ENCODE measurements at places on chromosomes 4 and X. TPM values are rescaled to one million over a fixed set of nuclear protein-coding genes. Genes with fewer than 3 reads are reported as not detected.

Gene NKX1-1
- total RNA-seq: not detected

DNA sequence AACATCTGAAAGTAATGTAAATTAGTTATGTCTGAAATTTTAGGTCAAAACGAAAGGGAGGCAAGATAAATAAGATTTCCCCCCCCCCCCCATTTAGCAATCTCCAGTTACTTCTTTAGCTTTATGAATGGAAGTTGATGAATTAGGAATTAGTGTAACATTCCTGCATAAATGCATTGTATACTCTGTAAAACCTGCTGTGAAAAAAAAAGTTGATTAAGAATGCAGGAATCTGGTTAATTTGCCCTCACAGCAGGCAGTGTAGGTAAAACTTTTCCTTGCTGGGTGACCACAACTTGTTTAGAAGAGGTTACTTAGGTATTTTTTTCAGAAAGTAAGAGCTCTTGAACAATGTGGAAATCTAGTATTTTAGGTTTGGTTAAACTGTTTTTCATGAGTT, 15.3 kb downstream of the LARP7 start:
- DNase-seq: no peak

Gene LRCH2
- total RNA-seq: 2.0 TPM

DNA sequence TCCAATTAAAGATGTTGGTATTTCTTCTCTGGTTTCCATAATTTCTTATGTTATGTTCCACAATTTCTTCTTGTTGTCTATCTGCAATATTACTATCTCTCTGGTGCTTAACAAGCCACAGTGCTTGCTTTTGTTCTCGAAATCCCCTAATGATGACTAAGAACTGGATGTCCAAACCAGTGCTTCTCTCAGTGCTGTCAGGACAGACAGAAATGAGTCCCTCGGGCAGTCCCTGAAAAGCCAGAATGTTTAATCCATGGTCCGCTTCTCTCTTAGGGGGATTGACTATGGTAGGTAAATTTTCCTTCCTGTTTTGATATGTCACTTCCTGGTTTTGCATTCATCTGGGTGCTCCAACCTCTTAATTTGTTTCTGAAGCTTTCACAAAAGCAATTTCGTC, 321.6 kb upstream of the PCDH10 start:
- DNase-seq: no peak

GRCh38 chr4:8906668-8906970, 35.0 kb upstream of the HMX1 start:
- peak; percentile 17 for DNase-seq

GRCh38 chrX:9749146-9749692, 16.4 kb downstream of the GPR143 start:
- no peak for DNase-seq

Gene GPR173
- 1.6 TPM for total RNA-seq

GRCh38 chr4:23438764-23439163, 451.1 kb downstream of the PPARGC1A start:
- DNase-seq: no peak

DNA sequence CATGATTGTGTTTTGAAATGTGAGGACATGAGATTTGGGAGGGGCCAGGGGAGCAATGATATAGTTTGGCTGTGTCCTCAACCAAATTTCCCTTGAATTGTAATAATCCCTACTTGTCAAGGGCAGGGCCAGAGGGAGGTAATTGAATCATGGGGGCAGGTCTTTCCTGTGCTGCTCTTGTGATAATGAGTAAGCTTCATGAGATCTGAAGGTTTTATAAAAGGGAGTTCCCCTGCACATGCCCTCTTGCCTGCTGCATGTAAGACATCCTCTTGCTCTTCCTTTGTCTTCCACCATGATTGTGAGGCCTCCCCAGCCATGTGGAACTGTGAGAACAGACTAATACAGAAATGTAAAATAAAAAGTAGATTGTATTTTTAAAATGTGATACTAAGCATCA, 1294.9 kb downstream of the ADGRL3 start:
- no peak for DNase-seq

Gene GYPB
- total RNA-seq: not detected

GRCh38 chrX:152917656-152918579, 20.1 kb downstream of the ZNF185 start:
- no peak for DNase-seq

- no peak for DNase-seq
These were observed 180.5 kb downstream of the ADAMTS3 start for GRCh38 chr4:72388521-72388920.

DNA sequence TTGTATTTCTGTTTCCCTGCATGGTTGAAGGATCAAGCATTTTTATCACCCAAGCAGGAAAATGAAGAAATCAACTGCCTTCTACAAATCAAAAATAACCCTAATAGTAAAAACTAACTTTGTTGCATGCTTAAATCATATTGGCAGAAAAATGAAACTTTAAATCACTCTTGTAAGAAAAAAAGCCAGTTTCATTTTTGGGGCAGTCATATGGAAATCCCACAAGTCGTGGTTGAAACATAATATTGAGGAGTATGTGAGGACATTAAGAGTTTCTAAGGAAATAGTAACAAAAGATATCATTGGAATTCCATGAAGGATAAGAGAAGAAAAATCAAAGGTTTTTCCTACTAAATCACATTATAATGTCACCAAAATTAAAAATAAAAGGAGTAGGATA, 8.4 kb downstream of the TEC start:
- no peak for DNase-seq

Gene ITGB1BP2
- total RNA-seq: not detected

Gene IQCM
- total RNA-seq: not detected

Gene NKX6-1
- not detected for total RNA-seq

DNA sequence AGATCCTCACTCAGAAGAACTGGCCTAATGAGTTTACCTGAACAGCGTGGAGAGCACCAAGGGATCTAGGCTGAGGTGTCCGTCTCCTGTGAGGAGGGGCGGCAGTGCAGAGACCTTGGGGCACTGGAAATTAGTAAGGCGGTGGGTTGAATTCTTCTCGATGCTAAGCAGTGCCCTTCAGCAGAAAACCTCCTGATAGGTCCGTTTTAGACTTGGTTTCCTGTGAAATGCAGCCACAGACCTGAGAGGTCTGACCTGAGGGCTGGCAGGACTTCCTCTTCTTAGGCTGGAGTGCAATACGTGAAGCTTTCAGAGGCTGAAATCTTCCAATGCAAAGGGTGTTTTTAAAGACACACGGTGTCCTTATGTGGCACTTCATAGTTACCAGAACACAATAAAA, at the start of gene CLNK:
TSS of gene CLNK (minus strand) at position 138 of the 400 bp plus-strand sequence. CDS start 16,899 bp downstream, outside the sequence.
- DNase-seq: no peak

Gene MAGEE2
- total RNA-seq: not detected

DNA sequence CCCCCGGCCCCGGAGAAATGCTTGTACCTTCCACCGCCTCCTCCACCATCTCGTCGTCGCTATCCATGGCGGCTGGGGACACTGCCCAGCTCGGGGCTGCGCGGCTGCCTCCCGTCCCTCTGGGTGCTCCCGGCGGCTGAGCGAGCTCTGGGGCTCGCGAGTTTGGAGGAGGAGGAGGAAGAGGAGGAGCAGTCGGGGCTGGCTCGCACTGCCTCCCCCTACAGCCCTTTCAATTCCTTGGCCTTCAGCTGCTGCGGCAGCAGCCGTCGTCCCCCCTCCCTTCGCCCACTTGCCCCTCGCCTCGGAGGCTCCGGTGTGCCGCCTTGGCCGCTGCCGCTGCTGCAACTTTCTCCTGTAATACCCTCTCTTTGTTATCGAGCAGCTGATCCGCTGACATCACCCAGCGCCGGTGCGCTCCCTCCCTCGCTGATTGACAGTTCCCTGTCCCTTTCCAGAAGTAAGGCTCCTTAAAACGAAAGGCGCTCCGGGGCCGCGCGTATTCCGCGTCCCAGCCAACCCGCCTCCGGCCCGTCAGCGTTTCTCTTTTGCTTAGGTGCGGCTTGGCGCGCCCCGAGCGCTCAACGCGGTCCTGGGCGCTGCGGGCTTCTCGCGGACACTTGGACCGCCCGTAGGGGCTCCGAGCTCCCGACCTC, at the start of gene SETD7:
TSS of gene SETD7 (minus strand) at position 149 of the 653 bp plus-strand sequence. CDS start at position 67, 82 bp downstream.
- peak; percentile 79 for DNase-seq

GRCh38 chr4:2595952-2596552, 59.6 kb downstream of the FAM193A start:
- DNase-seq: no peak

- DNase-seq: no peak
These were observed 58.9 kb downstream of the NAF1 start for GRCh38 chr4:163107754-163108153.

DNA sequence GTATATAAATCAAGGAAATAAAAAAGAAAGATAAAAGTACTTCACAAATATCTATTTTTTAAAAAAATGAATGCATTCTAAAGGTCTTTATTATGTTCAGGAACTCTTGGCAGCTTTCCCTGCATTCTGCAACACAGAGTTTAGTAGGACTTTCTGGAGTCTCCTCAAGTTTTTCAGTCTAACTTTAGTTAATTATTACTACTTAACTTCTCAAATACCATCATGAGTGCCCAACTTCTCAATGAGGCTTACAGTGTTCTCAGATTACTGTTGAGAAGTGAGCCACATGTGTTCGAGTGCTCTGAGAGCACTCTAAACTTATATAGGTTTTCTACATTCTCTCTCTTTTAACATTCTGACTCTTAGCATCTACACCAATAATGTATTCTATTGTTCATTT, 1852.9 kb upstream of the PCDH10 start:
- no peak for DNase-seq

DNA sequence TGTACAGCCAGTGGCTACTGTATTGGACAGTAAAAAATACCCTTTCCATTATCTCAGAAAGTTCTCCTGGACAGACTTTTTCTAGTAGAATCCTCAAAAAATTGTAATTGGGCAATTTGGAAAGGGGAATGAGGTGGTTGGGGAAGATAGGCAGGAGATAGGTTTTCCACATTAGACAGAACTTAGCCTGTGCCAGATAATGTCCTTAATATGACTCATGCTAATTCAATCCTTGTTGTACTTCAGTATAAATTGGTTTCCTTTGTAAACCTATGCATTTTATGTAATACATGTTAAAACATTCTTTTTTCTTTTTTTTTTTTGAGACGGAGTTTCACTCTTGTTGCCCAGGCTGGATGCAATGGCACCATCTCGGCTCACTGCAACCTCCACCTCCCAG, 8.9 kb downstream of the EIF4E start:
- DNase-seq: no peak

DNA sequence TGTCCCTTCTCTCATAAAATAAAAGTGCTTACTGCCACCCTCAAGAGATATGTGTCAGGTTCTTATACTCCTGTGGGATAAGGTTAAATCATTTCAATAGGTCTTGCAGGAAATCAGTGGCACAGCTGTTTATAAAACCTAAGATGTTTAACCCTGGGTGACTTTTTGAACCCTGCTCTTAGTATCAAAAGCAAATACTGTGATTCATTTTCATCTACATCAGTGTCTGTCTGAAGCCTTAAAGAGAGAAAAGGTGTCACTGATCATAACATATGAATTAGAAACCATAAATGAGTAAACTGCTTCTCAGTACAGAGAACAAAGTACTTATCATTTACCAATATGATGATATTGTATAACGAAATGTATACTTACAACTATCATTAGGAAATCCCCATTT, 59.0 kb downstream of the CCSER1 start:
- no peak for DNase-seq

DNA sequence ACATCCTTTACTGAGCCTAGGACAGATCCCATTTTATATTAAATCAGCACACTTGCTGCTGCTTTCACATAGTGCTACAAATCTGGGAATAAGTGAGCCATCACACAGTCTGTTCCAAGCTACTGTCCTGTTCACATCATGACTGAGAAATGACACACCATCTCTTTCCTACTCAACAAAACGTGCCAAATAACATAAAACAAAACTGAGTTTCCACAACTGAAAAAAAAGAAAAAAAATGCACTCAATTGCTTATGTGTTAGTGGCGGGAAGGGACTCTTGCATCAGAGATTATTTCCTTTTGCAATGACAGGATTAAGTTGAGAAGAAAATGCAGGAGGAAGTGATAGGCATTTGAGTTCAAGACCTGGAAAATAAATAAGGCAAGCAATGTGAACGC, 109.0 kb downstream of the SHROOM4 start:
- DNase-seq: no peak

DNA sequence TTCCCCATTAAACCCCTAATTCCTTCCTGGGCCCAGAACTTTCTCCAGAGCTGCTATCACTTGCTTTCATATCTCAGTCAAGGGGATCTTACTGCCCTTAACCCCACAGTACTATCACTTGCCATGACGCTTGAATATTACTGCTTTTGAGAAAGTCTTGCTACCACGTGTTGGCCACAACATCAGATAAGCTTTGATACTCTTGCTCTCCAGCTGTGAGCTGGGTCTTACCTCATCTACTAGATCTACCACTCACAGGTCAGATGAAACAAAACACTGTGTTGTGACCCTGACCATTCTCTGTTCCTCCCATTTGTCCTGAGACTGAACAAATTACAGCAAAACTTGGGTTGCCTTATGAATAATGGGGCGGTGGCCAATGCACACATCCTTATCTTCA, 12.1 kb upstream of the TAPT1 start:
- no peak for DNase-seq

- DNase-seq: no peak
These were observed 12.0 kb upstream of the SLC2A9 start for GRCh38 chr4:10033191-10033881.

Gene CTAG1B
- not detected for total RNA-seq

GRCh38 chr4:113116414-113117357, 67.2 kb downstream of the ANK2 start:
- DNase-seq: no peak
